NCI-H748 treated with DMSO at 0.1 percent for 48 hours (cell line): ENCODE measurements at places on chromosomes 16 and 17.

GRCh38 chr17:55740511-55741355 is 10.1 kb upstream of the PCTP start:
- no peak for DNase-seq

- no peak for DNase-seq
Observed at GRCh38 chr16:49944221-49944620, 80.8 kb upstream of the CNEP1R1 start.

GRCh38 chr16:1366712-1367299 is 15.1 kb downstream of the GNPTG start:
- no peak for DNase-seq

DNA sequence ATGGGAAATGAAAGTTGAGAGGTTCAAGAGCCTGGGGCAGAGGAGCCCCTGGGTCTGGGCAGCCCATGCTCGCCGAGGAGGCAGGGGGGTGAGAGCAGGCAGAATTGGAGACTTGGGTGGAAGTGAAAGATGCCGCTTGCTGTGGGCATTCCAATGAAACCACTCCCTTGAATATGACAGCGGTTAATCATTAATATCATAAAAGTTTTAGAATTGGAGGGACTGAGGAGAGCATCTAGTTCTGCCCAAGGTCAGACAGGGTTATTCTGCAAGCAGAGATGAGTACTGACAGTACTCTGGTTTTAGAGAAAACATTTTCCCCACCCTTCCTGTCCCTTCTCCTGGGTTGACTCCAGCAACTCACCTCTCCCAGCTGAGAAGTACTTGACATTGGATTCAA is 180.2 kb downstream of the MSI2 start:
- DNase-seq: no peak

GRCh38 chr16:5186381-5186903 is 88.8 kb upstream of the EEF2KMT start:
- no peak for DNase-seq

- DNase-seq: no peak
Observed at GRCh38 chr17:50244771-50245170, 29.5 kb upstream of the TMEM92 start.

DNA sequence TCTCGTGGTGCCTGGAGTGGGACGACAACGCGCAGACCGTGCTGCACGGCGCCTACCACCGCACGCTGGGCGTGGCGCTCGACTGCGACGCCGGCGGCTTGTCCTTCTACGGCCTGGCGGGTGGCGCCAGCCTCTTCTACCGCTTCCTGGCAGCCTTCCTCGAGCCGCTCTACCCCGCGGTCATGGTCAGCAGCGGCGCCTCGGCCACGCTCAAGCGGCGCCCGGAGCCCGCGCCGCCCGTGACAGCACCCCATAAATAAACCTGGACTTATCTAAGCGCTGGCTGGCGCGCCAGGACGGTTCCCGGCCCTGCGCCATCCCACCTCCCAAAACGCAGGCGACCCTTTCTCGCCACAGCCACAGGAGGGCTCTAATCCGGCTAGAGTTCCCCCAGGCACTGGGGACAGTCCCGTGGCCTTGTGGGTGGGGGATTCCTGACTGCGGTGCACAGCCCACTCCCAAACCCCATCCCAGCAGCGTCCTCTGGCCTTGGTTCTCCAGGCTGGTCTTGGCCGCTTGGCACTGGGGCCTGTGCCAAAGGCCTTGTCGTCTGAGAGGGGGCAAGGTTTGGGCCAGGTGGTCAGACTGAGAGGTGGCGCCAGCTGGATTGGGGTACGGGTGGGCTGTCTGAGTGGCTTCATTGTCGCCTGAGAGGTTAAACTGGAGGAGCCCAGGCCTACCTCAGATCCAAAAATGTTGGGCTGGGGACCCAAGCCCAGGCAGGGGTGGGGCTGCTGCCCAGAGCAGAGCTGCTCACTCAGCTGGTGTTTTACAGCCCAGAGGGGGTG is 10.1 kb upstream of the SLC16A5 start:
- DNase-seq: no peak

DNA sequence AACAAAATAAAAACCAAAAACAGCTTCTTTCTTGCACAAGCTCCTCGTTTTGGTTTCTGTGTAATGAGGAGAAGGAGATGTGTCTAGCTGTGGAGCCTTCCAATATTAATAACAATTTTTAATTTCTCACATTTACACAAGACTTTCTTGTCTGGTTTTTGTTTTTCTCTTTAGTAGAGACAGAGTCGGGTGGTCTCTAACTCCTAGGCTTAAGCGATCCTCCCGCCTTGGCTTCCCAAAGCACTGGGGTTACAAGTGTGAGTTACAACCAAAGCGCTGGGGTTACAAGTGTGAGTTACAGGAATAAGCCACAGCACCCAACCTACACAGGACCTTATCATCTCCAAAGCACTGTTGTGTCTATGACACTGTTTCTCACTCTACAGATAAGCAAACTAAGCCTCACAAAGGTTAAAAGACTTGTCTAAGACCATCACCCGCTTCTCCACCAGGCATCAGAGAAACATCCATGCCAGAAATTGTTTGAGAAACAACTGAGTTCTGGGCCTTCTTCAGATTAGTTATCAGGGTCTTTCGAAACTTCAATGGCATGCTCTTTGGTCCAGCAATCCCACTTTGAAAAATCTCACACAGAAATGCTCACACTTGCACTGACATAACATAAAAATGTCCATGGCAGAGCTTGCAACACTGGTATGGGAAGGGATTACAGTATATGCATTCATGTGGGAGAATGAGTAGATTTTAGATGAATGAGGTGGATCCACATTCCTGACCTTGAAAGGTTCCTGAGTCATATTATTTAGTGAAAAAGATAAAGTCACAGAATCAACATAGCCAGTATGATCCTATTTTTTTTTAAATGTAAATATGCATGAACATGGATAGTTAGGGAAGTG is 3.9 kb downstream of the ABAT start:
- DNase-seq: no peak

DNA sequence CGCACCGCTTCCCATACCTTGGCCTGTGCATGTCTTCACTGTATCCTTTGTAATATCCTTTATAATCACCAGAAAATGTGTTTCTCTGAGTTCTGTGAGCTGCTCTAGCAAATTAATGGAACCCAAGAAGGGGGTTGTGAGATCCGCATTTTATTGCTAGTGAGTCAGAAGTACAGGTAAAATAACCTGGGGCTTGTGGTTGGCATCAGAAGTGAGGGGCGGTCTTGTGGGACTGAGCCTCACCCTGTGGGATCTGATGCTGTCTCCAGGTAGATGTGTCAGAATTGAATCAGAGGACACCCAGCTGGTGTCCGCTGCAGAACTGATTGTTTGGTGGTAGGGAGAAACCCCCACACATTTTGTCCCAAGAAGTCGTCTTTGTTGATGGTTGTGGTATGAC is 382.4 kb downstream of the SNX29 start:
- no peak for DNase-seq

DNA sequence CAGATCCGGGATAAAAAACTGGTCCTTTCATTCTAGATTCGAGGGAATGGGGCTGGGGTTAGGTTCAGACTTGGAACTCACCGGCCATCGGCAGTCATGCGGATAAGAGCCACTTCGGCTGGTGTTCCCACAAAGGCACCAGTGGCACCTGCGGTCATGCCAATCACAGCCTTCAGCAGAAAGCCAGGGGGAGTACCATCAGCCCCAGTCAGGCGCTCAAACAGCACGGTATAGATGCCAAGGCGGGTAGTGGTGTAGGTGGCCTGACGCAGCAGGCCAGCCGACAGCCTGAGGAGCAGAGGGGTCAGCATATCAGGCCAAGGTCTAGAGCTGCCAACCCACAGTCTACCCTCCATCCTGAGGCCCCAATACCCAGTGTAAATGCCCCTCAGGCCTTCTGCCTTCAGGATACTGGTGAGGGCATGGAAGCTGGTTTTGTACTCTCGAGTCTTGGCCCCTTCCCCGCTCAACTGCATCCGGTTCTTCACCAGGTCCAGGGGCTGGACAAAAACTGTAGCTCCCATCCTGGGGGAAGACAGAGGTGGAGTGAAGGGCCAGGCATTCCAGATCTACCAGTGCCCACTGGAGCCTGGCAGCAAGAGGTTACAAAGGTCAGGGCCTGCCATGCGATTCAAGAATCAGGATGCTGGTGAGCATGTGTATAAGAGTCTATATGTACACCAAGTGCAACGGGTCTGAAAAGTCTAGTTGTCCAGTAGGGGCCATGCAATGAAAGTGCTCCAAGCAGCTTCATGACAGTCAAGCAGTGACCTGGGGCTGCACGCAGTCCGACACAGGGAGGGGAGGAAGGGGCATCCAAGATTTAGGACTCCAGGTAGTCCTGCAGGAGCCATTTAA is 929 bp downstream of the SLC25A11 start:
- no peak for DNase-seq

- no peak for DNase-seq
Observed at GRCh38 chr16:53372992-53373871, 61.0 kb upstream of the RBL2 start.
